ENCODE measurements at places on chromosomes 13 and 19. TPM values are rescaled to one million over a fixed set of nuclear protein-coding genes. Genes with fewer than 3 reads are reported as not detected.

EXOSC5 gene
- 12.9 TPM for total RNA-seq

KASH5 gene
- not detected for total RNA-seq

LDLR gene
- total RNA-seq, result 81.5 TPM

PCID2 gene
- total RNA-seq, result 36.0 TPM

RNF225 gene
- total RNA-seq, result not detected

EFNA2 gene
- total RNA-seq, result not detected

SELENOV gene
- total RNA-seq, result not detected

LRRC8E gene
- under 0.01 TPM for total RNA-seq

AP3D1 gene
- 57.5 TPM for total RNA-seq

AMER2 gene
- total RNA-seq, result not detected

ZNF69 gene
- total RNA-seq, result 3.5 TPM

LRG1 gene
- 1.6 TPM for total RNA-seq

GZMM gene
- not detected for total RNA-seq

THSD8 gene
- not detected for total RNA-seq

PODNL1 gene
- total RNA-seq, result not detected

FBXL3 gene
- total RNA-seq, result 45.1 TPM

COX6B2 gene
- total RNA-seq, result not detected
